ENCODE measurements at places on chromosomes 2 and 18. TPM values are rescaled to one million over a fixed set of nuclear protein-coding genes. Genes with fewer than 3 reads are reported as not detected.

DNA sequence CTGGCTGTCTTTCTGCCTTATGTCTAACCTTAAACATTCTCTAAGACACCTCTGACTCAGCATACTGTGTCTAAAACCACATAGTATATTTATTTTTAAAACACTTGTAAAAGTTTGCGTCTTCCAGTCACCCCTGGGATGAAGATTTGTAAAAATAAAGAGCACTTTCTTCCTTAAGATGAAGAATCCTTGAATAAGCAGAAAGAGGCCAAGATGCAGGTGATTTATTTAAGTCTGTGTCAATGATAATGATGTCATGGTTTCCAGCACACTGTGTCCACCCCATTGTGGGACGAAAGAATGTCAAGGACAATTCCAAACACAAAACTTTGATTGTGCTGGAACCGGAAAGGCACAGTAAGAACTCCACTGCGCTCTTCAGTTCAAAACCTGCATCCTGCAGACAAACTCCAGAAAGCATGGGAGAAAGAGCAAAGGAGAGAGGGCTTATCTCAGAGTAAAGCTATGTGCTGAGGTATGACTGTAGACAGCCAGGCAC, 92.9 kb downstream of the ZEB2 start:
- H3K4me1 ChIP-seq = no peaks in the 10 kb centered on the region
- no peak overlapping the region for H3K4me3 ChIP-seq
- H3K27ac ChIP-seq = no peak overlapping the region
- no peak for DNase-seq
- H3K36me3 ChIP-seq = no peaks in the 10 kb centered on the region

ANKRD30B gene
- total RNA-seq = not detected

NHEJ1 gene
- total RNA-seq = 12.3 TPM

GRCh38 chr18:37873416-37873815, 307.8 kb upstream of the CELF4 start:
- H3K27ac ChIP-seq = no peak overlapping the region
- H3K27me3 ChIP-seq = no peaks in the 10 kb centered on the region
- H3K4me1 ChIP-seq = no peaks in the 10 kb centered on the region
- DNase-seq = no peak
- no peaks in the 10 kb centered on the region for H3K36me3 ChIP-seq

GRCh38 chr2:179539124-179539511, 274.5 kb upstream of the SESTD1 start:
- H3K27ac ChIP-seq = no peak overlapping the region
- no peak for DNase-seq
- H3K27me3 ChIP-seq = no peaks in the 10 kb centered on the region
- H3K36me3 ChIP-seq = no peaks in the 10 kb centered on the region

DNA sequence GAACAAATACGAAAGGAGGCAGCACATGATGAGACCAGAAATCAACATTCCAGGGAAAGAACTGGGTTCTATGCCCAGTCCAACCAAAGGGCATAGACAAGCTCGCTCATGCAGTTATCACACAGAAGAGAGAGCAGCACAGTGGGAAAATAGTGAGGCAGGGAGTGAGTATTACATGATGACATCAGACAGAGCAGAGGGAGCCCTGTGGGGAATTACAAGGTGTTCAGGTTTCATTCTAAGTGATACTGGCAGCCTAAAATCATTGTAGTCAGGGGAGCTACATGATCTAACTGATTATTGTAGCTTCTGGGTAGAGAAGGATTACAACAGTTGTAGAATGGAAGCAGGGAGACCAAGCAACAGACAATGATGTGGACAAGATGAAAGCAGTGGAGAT, 658.5 kb downstream of the ARHGAP15 start:
- H3K4me3 ChIP-seq = no peak overlapping the region
- no peak overlapping the region for H3K27ac ChIP-seq
- DNase-seq = no peak
- no peaks in the 10 kb centered on the region for H3K36me3 ChIP-seq
- no peaks in the 10 kb centered on the region for H3K4me1 ChIP-seq

DNA sequence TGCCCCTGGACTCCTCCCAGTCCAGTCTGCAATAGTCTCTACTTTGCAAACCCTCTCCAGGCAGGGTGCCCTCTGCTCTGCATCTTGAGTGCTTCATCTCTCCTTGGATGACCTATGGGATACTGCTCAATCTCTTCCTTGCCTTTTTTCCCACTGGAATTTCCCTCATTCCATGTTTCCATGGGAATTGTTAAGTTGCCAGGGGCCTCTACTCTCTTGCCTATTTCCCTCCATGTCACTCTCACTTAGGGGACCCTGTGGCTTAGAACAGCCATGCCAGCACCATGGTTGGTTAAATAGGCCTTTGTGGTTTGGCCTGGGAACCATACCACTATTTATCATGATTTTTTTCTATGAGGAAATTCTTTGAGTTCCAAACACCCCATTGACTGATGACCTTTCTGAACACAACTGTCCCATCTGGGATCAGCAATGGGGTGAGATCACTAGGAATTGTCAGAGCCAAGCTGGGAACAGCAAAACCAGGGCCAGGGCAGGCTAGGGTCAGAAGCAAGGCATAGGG, 91.4 kb upstream of the RBMS1 start:
- no peaks in the 10 kb centered on the region for H3K36me3 ChIP-seq
- no peak overlapping the region for H3K4me3 ChIP-seq
- no peak overlapping the region for H3K27ac ChIP-seq
- H3K27me3 ChIP-seq = no peaks in the 10 kb centered on the region

DNA sequence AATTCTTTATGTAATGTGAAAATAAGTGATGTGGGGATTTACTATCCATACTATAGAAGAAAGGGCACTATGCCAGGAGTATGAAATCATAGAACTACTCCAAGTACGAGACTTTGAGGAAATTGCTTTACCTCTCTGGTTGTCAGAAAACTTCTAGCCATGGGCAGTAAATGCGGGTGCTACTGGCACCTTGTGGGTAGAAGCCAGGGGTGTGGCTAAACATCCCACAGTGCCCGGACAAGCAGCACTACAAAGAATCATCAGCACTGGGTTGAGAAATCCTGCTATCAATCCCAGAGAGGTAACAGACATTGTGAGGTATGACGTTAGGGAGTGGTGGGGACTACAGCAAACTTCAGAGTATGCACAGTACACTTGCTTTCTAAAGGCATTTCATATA, 453.5 kb upstream of the TNP1 start:
- no peak overlapping the region for H3K27ac ChIP-seq
- no peaks in the 10 kb centered on the region for H3K36me3 ChIP-seq
- H3K4me1 ChIP-seq = peaks cover 17% of the 10 kb centered on the region
- no peaks in the 10 kb centered on the region for H3K27me3 ChIP-seq

DSC2 gene
- 11.1 TPM for total RNA-seq

GRCh38 chr2:201144101-201145051, 28.4 kb downstream of the CFLAR start:
- no peaks in the 10 kb centered on the region for H3K27me3 ChIP-seq
- DNase-seq = no peak
- H3K4me3 ChIP-seq = no peak overlapping the region
- no peak overlapping the region for H3K27ac ChIP-seq

- no peaks in the 10 kb centered on the region for H3K27me3 ChIP-seq
- no peak overlapping the region for H3K4me3 ChIP-seq
- no peaks in the 10 kb centered on the region for H3K36me3 ChIP-seq
- no peak overlapping the region for H3K27ac ChIP-seq
- DNase-seq = no peak
- H3K4me1 ChIP-seq = no peaks in the 10 kb centered on the region
Measured at GRCh38 chr2:71534201-71534600, 80.8 kb downstream of the DYSF start.

- H3K4me3 ChIP-seq = no peak overlapping the region
- no peak for DNase-seq
- peaks cover 24% of the 10 kb centered on the region for H3K36me3 ChIP-seq
- no peaks in the 10 kb centered on the region for H3K27me3 ChIP-seq
Measured at GRCh38 chr2:9883897-9884296, 40.6 kb downstream of the TAF1B start.

- no peak overlapping the region for H3K4me3 ChIP-seq
- H3K36me3 ChIP-seq = no peaks in the 10 kb centered on the region
- no peak for DNase-seq
- H3K4me1 ChIP-seq = no peaks in the 10 kb centered on the region
Measured at GRCh38 chr2:195029804-195030654, 627.0 kb upstream of the SLC39A10 start.

DNA sequence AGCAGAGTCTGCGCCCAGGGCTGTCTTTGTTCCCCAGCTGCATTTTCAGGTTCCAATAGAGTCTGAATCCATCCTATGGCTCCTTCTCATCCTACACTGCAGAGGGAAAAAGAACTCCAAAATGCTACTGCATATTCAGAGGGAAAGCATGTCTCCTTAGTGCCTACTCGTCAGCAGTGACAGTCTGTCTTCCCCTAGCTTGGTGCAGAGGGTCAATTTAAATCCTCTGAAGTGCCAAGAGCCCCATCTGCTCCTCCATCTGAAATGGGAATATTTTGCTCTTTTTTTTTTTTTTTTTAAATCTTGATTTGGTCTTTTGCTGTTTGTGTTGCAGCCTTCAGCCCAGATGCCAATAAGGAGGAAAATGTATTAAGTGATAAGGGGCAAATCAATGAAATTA, 199.3 kb downstream of the RNF144A start:
- DNase-seq = no peak
- H3K27ac ChIP-seq = no peak overlapping the region
- H3K36me3 ChIP-seq = no peaks in the 10 kb centered on the region
- no peaks in the 10 kb centered on the region for H3K27me3 ChIP-seq
- H3K4me1 ChIP-seq = no peaks in the 10 kb centered on the region
- no peak overlapping the region for H3K4me3 ChIP-seq

DNA sequence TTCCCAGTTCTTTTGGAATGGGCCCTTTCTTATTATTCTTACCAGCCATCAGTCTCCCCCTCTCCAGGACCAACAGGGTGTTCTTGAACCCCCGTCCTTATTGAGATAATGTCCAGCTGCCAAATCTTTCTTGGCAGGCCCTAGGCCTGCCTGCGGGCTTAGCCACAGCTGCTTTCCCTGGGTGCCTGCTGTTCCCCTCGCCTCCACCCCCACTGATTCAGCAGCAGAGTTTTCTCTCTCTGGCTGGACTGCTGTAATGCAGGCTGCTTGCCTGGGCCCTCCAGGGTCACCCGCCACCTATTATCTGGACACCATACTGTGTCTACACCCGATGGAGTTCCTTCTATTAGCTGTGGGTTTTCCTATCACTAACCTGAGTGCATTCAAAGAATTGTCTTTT, 395.4 kb upstream of the ATP5MC3 start:
- H3K27ac ChIP-seq = no peak overlapping the region
- H3K27me3 ChIP-seq = no peaks in the 10 kb centered on the region
- peaks cover 15% of the 10 kb centered on the region for H3K4me1 ChIP-seq
- DNase-seq = no peak

GRCh38 chr2:176280867-176281658, 11.8 kb downstream of the MTX2 start:
- no peaks in the 10 kb centered on the region for H3K4me1 ChIP-seq

SNORC gene
- 1.4 TPM for total RNA-seq

DNA sequence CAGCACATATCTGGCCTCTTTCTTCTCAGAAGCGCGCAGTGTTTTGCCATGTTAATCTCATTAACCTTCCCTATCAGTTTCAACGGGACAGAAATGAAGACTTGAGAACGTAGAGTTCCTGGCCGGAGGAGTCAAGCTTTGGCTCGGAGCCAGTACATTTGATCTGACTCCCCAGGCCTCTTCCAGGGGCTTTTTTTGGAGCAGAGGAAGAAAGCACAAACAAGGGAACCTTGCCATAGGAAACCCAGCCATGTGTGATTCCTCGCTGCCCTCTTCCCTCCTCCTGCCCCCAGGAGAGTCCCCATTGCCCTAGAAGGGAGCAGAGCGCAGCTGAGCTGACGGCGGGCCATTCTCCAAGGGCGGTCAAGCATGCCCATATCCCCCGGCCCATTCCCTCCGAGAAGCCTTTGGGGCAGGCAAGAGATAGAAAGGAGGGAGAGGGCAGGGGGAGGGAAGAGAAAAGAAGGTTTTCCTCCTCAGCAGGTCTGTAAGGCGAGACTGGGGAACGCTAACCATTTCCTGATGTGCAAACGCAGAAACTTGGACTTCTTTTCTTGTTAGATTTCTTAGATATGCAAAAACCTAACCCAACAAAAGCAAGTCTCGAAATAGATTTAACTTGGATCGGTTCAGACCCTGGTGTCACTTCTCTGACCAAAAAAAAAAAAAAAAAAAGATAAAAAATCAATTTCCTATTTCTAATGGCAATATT, 63.7 kb upstream of the POU3F3 start:
- H3K4me1 ChIP-seq = no peaks in the 10 kb centered on the region
- H3K4me3 ChIP-seq = no peak overlapping the region
- no peak overlapping the region for H3K27ac ChIP-seq
- no peaks in the 10 kb centered on the region for H3K36me3 ChIP-seq
- no peaks in the 10 kb centered on the region for H3K27me3 ChIP-seq
- peak; percentile 9 for DNase-seq

- no peak overlapping the region for H3K4me3 ChIP-seq
- no peaks in the 10 kb centered on the region for H3K4me1 ChIP-seq
- no peaks in the 10 kb centered on the region for H3K36me3 ChIP-seq
- no peak overlapping the region for H3K27ac ChIP-seq
Measured at GRCh38 chr2:37689751-37690150, 18.3 kb upstream of the CDC42EP3 start.

SERPINB4 gene
- total RNA-seq = 2.5 TPM

DNA sequence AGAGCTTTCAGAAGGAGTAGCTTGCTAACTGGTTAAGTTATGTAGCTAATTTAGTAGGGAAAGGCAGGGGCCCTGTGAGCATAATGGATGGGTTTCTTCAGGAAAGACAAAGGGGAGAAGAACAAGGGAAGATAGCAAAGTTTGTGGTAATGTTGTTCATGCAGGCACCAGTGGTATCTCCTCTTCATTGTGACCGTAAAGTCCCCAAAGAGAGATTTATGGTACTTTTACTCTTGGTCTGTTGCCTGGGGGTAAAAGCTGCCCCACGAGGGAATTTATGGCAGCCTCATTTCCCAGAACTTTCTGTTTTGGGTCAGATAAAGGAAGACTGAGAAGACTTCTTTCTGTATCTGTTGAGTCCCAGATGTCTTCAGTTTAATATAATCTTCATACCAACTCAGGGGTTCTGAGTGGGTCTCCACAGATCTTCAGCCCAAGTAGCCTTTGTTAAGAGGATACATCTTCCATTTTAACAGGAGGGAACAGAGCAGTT, 27.5 kb downstream of the MALT1 start:
- H3K27me3 ChIP-seq = no peaks in the 10 kb centered on the region
- H3K27ac ChIP-seq = no peak overlapping the region
- H3K36me3 ChIP-seq = peaks cover 9% of the 10 kb centered on the region
- no peaks in the 10 kb centered on the region for H3K4me1 ChIP-seq

GRCh38 chr2:148013876-148014275, 6.7 kb downstream of the ORC4 start:
- no peak overlapping the region for H3K27ac ChIP-seq
- DNase-seq = no peak
- no peaks in the 10 kb centered on the region for H3K36me3 ChIP-seq
- no peaks in the 10 kb centered on the region for H3K4me1 ChIP-seq

- H3K27me3 ChIP-seq = peaks cover 29% of the 10 kb centered on the region
- H3K4me1 ChIP-seq = peaks cover 5% of the 10 kb centered on the region
- DNase-seq = no peak
- H3K4me3 ChIP-seq = no peak overlapping the region
- H3K36me3 ChIP-seq = no peaks in the 10 kb centered on the region
Measured at GRCh38 chr2:10906926-10907625, 4.7 kb upstream of the KCNF1 start.

- no peak overlapping the region for H3K27ac ChIP-seq
- H3K27me3 ChIP-seq = no peaks in the 10 kb centered on the region
- no peak overlapping the region for H3K4me3 ChIP-seq
- DNase-seq = no peak
Measured at GRCh38 chr2:101120124-101120996, 30.8 kb downstream of the TBC1D8 start.

PDCD1 gene
- total RNA-seq = 16.0 TPM

Measured in thymus (tissue), 14 donors.